ENCODE measurements at places on chromosomes 3 and 15.

DNA sequence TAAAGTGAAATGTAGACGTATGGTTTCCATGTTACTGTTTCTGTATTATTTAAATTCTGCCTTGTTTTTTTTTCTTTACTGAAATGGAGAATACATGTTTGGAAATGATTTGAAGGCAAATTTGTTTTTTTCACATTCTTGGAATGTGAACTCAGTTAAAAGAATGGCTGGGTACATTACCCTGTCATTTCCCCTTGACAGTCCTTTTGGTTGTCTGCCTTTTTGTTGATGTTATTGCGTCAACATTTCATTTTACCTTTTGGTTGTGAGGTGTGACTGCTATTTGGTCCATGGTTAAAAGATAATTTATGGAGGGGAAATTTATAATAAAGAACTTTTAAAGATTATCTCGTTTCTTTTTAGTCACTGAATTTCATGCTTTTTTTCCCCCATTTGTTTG is 3.2 kb upstream of the GPR171 start:
- DNase-seq: no peak

DNA sequence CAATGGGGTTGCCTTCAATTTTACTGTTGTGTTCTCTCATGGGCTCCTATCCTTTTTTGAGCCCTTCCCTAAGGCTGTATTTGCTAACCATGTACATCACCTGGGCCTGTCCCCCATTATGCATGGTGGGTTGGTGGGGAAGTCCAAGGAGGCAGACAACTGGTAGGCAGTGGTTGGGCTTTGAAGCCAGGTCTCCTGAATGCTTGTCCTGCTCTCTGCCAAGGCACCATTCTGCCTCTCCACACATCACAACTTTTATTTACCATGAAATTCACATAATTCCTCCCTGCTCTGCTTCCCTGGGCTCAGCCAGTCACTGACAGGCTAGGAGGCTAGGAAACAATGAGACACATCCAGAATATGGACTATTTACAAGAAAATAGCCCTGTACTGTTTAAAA is 41.0 kb upstream of the COPB2 start:
- no peak for DNase-seq

DNA sequence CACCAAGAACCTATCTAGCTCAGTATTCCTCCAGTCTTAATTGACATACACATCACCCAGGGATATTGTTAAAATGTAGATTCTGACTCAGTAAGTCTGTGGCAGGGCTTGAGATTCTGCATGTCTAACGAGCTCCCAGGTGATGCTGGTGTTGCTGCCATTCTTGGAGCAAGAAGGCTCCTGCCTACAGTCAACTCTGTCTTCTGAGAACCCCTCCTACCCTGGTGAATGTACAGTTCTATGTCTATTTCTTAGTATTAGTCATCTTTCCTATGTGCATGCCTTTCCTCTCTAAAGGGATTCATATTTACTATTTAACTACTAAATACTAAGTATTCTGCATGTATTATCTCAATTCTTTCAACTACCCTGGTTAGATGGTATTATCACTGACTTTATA is 268.7 kb downstream of the EDEM1 start:
- no peak for DNase-seq

GRCh38 chr3:106518516-106518915 is 649.7 kb upstream of the CBLB start:
- no peak for DNase-seq

- DNase-seq: no peak
Observed at GRCh38 chr3:65914032-65914739, 124.5 kb downstream of the MAGI1 start.

- no peak for DNase-seq
Observed at GRCh38 chr3:52361898-52362297, 45.8 kb downstream of the DNAH1 start.

- no peak for DNase-seq
Observed at GRCh38 chr3:105518806-105519418, 152.2 kb downstream of the ALCAM start.

All from uterus (tissue), 4 donors.